Caco-2 (cell line): ENCODE measurements at places on chromosomes 4 and X. TPM values are rescaled to one million over a fixed set of nuclear protein-coding genes. Genes with fewer than 3 reads are reported as not detected.

DNA sequence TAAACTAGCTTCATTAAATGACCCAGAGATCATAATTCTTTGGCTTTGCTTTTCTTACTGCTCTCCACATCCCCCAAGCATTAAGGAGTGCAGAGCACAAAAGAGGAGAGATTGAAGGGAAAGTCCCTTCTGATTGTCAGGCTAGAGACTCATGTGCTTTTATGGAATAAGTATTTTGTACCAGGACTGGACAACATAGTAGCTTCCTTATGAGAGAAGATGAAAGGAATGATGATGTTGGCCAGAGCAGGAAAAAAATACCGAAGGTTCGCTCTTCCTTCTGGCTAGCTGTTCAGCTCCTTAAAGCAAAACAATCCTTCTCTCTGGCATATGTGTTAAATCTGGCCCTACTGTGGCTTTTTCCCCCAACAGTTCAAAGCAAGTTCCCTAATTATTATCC is 53.1 kb downstream of the HOPX start:
- H3K36me3 ChIP-seq, result no peaks in the 10 kb centered on the region
- no peak overlapping the region for H3K4me3 ChIP-seq
- no peak overlapping the region for H3K27ac ChIP-seq
- no peaks in the 10 kb centered on the region for H3K4me1 ChIP-seq
- DNase-seq, result no peak
- H3K27me3 ChIP-seq, result no peaks in the 10 kb centered on the region

DNA sequence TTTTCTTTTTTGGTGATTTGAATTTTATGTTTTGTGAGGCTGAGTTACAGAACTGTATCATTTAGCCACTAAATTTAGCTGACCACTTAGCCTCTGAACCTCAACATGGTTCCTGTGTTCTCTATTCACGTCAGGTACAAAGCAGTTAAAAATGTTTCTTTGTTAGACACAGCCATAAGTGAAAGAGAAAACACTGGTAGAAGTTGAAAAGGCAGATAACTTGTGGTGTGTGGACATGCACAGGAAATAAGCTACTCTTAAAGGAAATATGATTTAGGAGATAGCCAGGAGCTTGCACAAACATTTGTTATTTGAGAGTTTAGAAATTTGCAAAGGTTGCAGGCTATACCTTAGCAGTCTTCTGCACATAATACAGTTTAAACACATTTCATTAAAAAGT is 171.0 kb upstream of the RPS6KA3 start:
- no peak for DNase-seq

LRIT3 gene
- total RNA-seq, result 0.34 and 0.35 TPM in 2 replicates

SH3TC1 gene
- total RNA-seq, result 17.2 and 18.6 TPM in 2 replicates
